HT-29 (cell line): ENCODE measurements at places on chromosomes 6 and 20. TPM values are rescaled to one million over a fixed set of nuclear protein-coding genes. Genes with fewer than 3 reads are reported as not detected.

- no peak for DNase-seq
Observed at GRCh38 chr6:40714143-40714542, 127.0 kb upstream of the LRFN2 start.

- no peak for DNase-seq
Observed at GRCh38 chr6:16412982-16413381, 174.6 kb downstream of the GMPR start.

DNA sequence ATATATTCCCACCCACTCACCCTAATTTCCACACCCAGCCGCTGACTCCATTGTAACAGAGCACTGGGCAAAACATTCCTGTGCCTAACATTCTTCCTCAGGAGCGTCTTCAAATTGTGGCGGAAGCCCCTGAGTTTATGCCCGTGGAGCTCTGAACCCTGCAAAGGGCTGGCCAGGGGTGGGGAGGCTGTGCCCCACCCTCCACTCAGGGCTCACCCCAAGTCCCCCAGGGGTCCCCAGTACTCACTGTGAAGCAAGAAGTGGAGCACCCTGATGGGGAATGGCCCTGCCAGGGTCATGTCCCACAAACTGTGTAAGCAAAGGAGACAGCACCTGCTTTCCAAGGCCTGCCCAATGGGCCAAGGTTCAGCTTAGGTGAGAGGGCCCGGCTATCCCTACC, 303.2 kb downstream of the PREX1 start:
- no peak for DNase-seq

DNA sequence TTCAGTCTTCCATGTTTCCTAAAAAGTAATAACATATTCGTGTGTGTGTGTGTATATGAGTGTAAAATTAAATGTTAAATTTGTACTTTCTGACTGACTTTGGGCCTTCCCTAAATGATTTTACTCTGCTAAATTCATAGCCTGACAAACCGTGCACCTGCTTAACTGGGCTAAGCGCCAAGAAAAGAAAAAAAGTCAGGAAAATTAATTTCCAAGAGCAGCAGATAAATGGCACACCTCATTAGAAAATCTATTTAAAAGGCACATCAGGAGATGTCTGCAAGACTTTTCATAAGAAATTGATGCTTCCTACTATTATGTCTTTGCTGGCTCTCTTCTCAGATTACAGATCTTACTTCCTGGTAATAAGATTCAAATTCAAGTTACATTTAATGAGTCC, 72.4 kb downstream of the TRDN start:
- DNase-seq, result no peak

Gene CST4
- 0.25 TPM in 1 of 2 replicates, not detected in the other for total RNA-seq

Gene OGFRL1
- total RNA-seq, result not detected in 2 replicates
